ENCODE measurements at places on chromosomes 3 and 15.

DNA sequence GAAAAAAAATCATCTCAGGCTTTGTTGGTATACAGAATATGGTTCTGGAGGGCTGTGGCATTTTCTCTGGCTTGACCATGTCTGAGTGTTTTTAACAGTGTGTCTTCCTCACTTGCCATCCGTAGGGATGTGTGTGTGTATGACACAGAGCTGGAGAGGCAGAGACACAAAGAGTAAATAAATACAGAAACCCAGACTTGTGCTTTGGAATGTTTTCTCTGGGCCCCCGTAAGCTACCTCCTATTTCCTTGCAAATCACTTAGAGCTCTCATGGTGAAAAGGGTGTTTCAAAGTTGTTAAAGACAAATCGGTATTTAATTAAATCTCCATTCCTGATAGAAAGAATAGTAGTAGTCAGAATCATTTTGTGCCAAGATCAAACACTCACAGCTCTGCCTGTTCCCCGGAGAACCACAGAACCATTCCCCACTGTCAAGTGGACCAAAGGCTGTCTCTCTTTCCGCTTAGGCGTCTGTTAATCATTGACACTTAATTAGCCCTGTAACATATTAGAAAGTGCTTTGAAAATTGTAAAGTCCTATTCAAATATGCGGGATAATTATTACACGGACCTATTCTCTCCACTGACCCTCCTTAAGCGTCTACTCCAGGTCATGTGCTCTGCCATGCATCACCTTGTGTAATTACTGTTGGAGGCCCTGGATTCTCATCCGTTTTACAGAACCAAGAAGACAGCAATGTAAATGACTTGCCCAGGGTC, 313.6 kb upstream of the TLE3 start:
- no peak for DNase-seq

DNA sequence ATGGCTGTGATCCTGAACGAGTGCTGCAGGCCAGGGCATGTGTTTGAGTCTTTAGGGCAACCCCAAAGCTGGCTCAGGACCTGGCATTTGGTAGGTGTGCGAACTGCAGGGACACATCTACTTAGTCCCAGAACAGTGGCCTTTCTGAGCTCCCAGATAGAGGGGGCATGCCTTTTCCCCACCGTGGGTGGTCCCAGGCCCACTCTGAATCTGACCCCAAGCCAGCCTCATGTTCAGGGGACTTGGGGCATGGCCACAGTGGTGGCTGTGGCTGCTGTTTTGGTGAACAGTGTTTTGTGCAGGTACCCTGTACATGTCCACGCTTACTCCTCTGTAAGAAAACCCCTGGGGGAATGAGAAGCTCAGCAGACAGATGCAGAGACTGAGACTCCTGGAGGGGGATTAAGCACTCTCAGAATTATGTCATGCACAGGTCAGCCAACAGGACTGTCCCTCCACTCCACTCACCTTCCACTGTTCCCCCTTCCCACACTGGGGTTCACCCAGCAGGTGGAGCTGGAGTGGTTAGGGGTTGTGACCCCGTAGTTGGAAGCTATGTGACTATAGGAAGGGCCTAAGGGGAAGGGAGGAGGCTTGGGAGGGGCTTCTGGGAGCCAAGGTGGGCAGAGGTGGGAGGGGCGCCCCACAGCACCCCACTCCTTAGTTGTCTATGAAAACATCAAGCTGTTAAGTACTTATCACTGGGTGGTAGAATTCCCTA, 16.4 kb downstream of the ESYT3 start:
- DNase-seq, result no peak

DNA sequence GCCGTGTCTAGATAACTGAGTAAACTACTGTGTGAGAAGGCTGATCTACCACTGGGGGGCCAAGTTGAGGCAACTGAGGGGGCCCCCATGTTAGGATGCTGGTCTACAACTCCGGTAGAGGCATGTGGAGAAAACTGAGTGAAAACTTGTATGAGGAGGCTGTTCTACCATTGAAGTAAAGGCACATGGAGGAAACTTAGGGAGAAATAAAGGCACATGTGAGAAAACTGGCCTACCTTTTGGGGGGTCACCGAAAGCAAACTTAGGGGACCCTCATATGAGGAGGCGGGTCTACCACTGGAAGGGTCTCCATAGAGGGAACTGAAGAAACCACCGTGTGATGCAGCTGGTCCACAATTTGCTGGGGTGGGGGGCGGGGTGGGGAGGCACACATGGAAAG, 155.2 kb downstream of the FBLN2 start:
- no peak for DNase-seq

- DNase-seq, result no peak
Observed at GRCh38 chr3:13579063-13579462, 30.1 kb downstream of the FBLN2 start.

GRCh38 chr3:101962055-101962454, 112.7 kb downstream of the NFKBIZ start:
- DNase-seq, result no peak

- no peak for DNase-seq
Observed at GRCh38 chr3:74510261-74510818, 104.1 kb downstream of the CNTN3 start.

DNA sequence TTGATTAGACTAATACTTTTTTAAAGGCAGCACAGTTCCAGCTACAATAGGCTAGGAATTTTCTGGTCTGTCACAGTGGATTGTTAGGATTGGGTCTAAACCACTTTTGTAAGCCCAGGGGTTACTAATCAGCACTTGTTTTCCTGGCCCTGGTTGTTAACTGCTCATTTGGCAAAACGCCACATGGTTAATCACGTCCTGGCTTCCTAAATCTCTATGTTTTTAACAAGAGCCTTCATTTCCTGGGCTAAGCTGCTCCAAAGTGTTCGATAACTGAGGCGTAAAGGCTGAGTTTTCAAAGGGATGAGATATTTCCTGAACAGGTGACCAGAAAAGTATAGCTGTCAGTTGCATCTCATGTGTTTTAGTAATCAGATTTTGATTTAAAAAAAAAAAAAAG, 38.9 kb upstream of the CLRN1 start:
- DNase-seq, result no peak

- no peak for DNase-seq
Observed at GRCh38 chr15:65576664-65577063, 34.3 kb downstream of the INTS14 start.

GRCh38 chr3:113754494-113755159, 7.8 kb downstream of the ATP6V1A start:
- DNase-seq, result no peak

GRCh38 chr15:46442901-46443590, 808.2 kb downstream of the SQOR start:
- no peak for DNase-seq

DNA sequence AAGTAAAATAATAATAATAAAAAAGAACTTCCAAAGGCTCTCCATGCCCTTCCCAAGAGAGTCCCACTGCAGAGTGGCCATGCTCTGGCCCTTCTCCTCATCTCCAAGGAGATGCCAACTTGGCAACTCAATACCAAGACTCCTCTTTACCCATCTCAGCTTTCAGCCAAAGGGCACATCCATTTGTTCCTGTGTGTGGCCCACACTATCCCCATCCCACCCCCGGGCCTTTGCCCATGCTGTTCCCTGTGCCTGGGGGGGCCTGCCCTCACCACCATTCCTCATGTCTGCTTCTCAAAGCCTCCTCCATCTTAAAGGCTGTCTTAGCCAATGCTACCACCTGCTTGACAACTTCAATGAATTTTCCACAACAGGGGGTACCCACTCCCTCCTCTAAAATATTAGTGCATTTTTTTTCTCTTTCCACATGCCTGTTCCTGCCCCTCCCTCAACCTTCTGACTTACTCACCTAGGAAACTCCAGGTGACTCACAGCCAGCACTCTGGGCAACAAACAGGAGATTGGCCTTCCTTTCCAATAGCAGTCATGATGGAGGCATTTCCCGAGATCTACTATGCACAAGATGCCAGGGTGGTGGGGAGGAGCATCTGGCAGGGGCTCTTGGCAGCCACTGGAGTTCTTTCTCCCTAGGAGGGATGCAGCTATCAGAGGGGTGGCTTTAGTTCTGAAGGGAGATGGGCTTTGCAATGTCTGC, 109.4 kb upstream of the SMAD3 start:
- no peak for DNase-seq

GRCh38 chr3:109195815-109196214, 59.3 kb downstream of the C3orf85 start:
- DNase-seq, result no peak

GRCh38 chr3:99638167-99638948, at the start of gene COL8A1:
Gene COL8A1, plus strand, starts transcription at chr3:99638594. Its CDS starts 152,089 bp downstream, at chr3:99790683.
- DNase-seq, result no peak

DNA sequence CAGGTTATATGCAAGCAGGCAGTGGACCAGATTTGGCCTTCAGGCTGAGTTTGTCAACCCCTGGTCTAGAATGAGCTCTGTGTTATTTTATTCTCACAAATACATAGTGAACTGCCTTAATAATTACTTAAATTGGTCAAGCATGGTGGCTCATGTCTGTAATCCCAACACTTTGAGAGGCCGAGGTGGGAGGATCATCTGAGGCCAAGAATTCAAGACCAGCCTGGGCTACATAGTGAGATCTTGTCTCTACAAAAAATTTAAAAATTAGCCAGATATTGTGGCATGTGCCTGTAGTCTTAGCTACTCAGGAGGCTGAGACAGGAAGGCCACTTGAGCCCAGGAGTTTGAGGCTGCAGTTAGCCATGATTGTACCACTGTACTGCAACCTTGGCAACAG, 15.0 kb downstream of the PLS1 start:
- no peak for DNase-seq

DNA sequence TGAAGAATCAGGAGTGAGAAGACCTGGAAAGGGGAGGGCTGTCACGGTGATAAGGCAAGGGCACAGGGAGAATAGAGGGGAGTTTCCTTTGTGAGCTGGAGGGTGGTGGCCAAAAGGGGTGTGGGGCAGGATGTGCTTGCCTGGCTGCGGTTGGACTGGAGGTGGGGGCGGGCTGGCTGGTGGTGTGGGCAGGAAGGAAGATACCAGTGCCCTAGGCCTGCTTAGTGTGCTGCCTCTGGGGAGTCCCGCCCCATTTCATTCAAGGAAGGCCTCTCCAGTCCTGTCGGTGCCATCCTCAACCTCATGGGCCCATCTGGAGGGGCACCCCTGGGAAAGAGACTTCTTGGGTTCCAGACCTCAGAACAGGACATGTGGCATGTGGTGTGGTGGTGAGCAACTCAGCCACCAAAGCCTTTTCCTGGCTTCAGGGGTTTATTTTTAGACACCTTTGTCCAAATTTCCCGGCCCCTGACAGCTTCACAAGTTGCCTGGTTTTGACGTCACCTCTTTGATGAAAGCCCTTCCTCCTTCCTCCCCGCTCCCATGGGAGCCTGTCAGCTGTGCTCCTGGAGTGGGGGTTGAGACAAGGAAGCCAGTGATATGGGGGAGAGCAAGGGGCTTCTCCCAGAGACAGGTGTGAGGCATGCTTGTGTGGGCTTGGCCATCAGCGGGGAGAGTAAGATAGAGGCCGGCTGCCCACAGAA, 15.6 kb downstream of the TEX264 start:
- DNase-seq, result peak; percentile 77

DNA sequence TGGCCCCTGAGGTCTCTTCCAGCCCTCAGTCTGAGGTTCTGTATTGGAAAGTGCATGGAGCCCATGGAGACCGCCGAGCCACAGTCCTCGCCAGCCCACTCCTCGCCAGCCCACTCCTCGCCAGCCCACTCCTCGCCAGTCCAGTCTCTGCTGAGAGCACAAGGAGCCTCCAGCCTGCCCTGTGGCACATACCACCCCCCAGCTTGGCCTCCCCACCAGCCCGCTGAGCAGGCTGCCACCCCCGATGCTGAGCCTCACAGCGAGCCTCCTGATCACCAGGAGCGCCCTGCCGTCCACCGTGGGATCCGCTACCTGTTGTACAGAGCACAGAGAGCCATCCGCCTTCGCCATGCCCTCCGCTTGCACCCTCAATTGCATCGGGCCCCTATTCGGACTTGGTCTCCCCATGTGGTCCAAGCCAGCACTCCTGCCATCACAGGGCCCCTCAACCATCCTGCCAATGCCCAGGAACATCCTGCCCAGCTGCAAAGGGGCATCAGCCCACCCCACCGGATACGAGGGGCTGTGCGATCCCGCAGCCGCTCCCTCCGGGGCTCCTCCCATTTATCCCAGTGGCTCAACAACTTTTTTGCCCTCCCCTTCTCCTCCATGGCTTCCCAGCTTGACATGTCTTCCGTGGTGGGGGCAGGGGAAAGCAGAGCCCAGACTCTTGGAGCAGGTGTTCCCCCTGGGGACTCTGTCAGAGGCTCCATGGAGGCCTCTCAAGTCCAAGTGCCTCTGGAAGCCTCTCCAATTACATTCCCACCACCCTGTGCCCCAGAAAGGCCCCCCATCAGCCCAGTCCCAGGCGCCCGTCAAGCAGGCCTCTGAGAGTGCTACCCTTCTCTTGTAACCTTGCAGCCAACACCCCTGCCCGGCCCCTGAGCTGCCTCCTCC, 40.9 kb downstream of the PML start:
- no peak for DNase-seq

- DNase-seq, result no peak
Observed at GRCh38 chr15:91264651-91265351, 164.7 kb downstream of the SV2B start.

DNA sequence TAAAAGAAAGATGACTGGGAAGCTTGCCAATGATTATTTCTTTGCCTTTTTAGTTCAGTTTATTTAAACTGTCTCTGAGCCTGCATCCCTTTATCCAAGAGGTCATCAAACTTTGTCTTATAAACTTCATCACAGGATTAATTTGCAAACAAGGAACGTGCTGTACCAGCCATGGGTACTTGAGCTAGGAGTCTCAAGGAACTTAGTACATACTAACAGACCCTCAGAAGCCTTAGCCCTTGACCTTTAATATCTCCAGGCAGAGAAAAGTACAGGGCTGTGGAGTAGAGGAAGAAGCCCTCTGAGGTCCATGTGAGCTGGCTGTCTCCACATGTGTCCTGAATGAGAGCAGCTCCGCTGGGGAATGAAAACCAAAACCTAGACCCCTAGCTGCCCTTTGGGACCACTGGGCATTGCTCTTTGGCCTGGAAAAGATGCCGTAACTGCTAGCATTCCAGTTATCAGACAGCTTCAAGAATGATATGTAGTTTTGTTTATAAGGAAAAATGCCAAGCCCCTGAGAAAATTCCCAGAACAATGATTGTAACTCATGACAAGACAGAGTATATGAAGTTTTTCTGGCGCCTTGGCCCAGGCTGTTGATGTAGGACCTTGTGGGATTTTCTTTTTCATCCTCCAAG, 92.1 kb downstream of the ASB7 start:
- DNase-seq, result no peak

- no peak for DNase-seq
Observed at GRCh38 chr15:73440571-73440970, 2.4 kb upstream of the REC114 start.

DNA sequence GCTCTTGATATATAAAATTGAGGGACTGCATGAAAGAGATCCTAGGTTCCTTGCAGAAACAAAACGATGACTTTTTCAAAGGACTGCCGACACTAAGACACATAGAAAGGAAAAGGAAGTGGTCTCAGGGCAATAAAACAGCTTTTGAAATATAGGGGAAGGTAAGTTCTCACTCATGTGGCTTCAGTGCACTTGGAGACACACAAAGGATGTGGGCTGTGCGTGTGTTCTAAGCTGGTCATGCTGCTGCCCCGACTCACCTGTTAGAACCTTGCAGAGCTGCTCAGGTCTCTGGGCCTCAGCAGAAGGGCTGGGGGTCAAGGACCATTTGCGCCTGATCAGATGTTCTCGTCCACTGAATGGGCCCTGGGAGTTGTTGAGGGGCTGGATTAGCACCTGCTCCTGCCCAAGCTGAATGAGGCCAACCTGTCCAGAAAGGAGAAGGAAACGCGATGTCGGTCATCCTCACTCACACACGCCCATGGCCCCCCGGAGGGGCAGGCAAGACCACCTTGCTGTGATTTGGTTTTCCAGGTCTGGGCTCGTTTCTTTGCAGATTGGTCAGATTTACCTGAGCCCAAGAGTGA, 11.1 kb downstream of the ADAMTS17 start:
- no peak for DNase-seq

GRCh38 chr3:150912501-150912900, 7.3 kb upstream of the MINDY4B start:
- no peak for DNase-seq
